ENCODE measurements at places on chromosomes 3 and 15. TPM values are rescaled to one million over a fixed set of nuclear protein-coding genes. Genes with fewer than 3 reads are reported as not detected.

The SMAD3 gene
- 3.4 TPM for total RNA-seq

The CILP gene
- total RNA-seq, result not detected

The TMEM87A gene
- total RNA-seq, result 121 TPM

The SEC22A gene
- 27.9 TPM for total RNA-seq

The TMEM202 gene
- total RNA-seq, result not detected

The B3GALNT1 gene
- 24.1 TPM for total RNA-seq

The PIGZ gene
- 2.9 TPM for total RNA-seq

The TLR9 gene
- total RNA-seq, result not detected

The SI gene
- not detected for total RNA-seq

The BCL2A1 gene
- total RNA-seq, result 67.1 TPM

The MCF2L2 gene
- total RNA-seq, result 1.4 TPM

The AHSG gene
- not detected for total RNA-seq

The EID1 gene
- 229 TPM for total RNA-seq

The GPR176 gene
- 8.8 TPM for total RNA-seq

The MAP2K5 gene
- 7.7 TPM for total RNA-seq

The MYH15 gene
- under 0.01 TPM for total RNA-seq

The LPP gene
- total RNA-seq, result 87.6 TPM

The GLT8D1 gene
- total RNA-seq, result 56.5 TPM

The MME gene
- 442 TPM for total RNA-seq

The HYKK gene
- 5.8 TPM for total RNA-seq

The SNRPA1 gene
- 9.6 TPM for total RNA-seq

The AGTR1 gene
- total RNA-seq, result 0.36 TPM

The TIMMDC1 gene
- total RNA-seq, result 72.0 TPM

The RIOX2 gene
- total RNA-seq, result 61.4 TPM

The PDE12 gene
- 38.4 TPM for total RNA-seq

The SPINT1 gene
- total RNA-seq, result 15.7 TPM

The CPN2 gene
- total RNA-seq, result not detected

The SETMAR gene
- 21.8 TPM for total RNA-seq

The IQCB1 gene
- 22.7 TPM for total RNA-seq

The LSAMP gene
- total RNA-seq, result 2.7 TPM

The TBC1D5 gene
- total RNA-seq, result 123 TPM
